Endothelial cell of coronary artery (primary cell): ENCODE measurements at places on chromosomes 7 and 10. TPM values are rescaled to one million over a fixed set of nuclear protein-coding genes. Genes with fewer than 3 reads are reported as not detected.

Gene XRCC2
- total RNA-seq: 2.0 and 3.7 TPM in 2 replicates

Gene GPR26
- not detected in 2 replicates for total RNA-seq

Gene MEST
- 8.3 and 52.8 TPM in 2 replicates for total RNA-seq

Gene RPEL1
- total RNA-seq: under 0.01 TPM in 1 of 2 replicates, not detected in the other

Gene DNAH11
- total RNA-seq: 0.63 and 3.3 TPM in 2 replicates

Gene ADAM22
- 0.38 and 0.45 TPM in 2 replicates for total RNA-seq

Gene TNS3
- total RNA-seq: 17.5 and 26.0 TPM in 2 replicates

Gene C10orf95
- 0.09 TPM in 1 of 2 replicates, not detected in the other for total RNA-seq
